ENCODE measurements at places on chromosomes 13 and 19. TPM values are rescaled to one million over a fixed set of nuclear protein-coding genes. Genes with fewer than 3 reads are reported as not detected.

GRCh38 chr13:107580741-107581412 lies 634.5 kb downstream of the LIG4 start:
- no peak for DNase-seq

The LRFN3 gene
- total RNA-seq, result 10.5 TPM

DNA sequence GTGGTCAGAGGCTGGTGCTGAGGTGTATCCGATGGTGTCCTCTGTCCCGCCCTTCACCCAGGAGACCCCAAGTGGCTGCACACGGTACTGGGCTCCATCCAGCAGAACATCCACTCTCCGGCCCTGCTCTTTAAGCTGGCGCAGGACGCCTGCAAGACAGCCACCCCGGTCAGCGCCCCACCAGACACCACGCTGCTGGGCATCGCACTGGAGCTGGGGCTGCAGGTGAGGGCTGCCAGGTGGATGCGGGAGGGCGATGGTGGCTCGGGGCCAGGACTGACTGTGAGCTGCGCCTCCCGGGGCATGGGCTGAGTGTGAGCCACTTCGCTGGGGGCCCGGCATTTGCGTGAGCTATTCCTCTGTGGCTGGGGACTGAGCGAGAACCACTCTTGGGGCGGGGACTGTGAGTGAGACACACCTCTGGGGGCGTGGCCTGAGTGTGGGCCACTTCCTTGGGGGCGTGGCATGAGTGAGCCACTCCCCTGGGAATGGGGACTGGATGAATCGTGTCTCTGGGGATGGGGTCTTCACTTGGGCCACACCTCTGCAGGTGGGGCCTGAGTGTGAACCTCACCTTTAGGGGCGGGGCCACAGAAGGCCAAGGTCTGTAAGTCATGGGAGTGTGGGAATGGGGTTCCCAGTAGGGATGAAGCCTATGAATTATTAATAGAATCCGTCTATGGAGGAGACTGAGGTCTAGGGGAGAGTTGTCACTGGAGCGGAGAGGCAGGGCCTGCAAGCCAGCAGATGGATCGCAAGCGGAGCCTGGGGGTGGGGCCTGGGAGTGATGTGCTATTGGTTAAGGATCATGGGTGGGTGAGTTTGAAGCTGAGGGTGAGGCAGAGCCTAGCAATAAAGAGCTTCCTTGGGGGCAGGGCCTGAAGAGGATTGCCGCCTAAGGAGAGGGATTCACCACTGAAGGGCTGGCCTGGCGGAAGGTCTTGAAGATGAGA lies 30.5 kb downstream of the ZSWIM4 start:
- DNase-seq, result no peak

DNA sequence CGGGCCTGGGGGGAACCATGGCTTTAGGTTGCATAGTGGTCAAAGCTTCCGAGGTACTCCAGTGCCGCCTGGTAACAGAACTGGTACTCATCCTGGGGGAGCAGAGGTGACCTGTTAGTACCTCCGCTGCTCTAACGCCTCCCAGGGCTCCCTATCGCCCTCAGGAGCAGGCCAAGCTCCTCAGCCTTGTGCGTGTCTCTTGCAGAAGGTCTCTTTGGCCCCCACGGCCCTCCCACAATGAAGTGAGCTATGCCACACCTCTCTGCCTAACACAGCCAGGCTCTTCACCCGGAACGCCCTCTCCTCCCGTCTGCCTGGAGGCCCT lies 133.9 kb downstream of the PTPRS start:
- DNase-seq, result no peak

- DNase-seq, result no peak
These were observed 22.4 kb upstream of the QTRT1 start for GRCh38 chr19:10678813-10679212.

- no peak for DNase-seq
These were observed 15.8 kb downstream of the TCF3 start for GRCh38 chr19:1636325-1637236.

DNA sequence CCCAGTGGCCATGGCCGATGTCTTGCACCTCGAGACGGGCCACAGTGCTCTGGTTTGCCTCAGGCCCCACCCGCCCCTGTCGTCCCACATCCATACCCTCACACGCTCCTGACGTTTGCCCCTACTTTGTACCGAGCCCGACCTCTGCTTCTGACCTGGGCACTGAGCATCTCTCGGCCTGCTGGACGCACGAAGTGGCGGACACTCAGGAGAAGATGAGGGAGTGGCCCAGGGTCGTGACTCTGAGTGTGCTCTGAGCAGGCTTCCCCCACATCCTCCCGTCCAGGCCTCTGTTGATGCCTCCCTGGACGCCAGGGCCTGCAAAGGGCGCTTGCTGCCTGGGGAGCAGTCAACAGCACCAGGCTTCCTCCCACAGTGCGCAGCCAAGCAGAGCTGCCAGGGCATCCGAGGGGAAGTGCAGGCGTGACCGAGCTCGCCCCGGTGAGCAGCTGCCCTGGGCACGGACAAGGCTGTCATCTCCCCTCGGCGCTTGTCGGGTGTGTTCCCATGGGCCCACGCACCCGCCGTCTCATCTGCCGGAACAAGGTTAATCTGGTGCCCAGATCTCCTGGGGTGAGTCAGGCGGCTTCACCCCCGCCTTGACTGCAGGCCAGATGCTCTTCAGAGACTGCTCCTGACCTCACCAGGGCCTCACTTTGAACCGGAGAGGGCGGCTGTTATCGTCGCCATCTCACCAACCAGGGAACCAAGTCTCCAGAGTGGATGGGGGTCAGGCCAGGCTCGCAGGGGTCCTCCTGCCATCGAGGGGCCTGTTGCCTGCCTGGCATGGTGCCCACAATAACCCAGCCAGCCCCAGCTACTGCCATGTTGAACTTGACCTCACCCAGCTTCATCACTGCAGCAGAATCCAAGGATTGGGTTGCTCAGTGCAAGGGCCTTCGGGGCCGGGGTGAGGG lies 27.2 kb downstream of the COMP start:
- DNase-seq, result no peak

The SKA3 gene
- total RNA-seq, result 14.7 TPM

- DNase-seq, result no peak
These were observed 340.0 kb upstream of the SLITRK5 start for GRCh38 chr13:87331178-87331577.
